ENCODE measurements at places on chromosomes 7 and 10.

DNA sequence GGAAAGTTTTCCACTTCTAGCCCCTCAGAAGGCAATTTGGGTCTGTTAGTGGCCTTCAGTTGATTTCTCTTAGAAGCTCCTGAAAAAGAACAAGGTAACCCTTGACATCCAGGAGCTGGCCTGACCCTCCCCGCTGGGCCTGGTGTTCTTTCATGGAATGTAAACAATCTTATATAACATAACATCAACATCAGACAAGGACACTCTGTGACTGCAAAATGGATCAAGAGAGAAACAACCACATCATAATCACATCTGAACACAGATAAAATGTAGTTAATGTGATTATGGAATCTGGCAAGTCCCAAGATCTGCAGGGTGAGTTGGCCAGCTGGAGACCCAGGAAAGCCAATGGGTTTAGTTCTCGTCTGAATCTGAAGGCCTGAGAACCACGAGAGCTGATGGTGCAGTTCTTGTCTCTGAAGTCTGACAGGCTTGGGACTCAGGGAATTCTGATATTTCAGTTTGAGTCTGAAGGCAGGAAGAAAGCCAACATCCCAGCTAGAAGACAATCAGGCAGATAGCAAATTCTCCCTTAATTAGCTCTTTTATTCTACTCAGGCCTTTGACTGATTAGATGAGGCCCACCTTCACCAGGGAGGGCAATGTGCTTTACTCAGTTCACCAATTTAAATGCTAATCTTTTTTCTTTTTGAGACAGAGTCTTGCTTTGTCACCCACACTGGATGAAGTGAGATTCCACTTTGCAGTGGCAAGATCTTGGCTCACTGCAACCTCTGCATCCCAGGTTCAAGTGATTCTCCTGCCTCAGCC lies 91.4 kb upstream of the NAMPT start:
- no peak for DNase-seq

- no peak for DNase-seq
Measured at GRCh38 chr10:87767253-87767652, 50.8 kb downstream of the ATAD1 start.

DNA sequence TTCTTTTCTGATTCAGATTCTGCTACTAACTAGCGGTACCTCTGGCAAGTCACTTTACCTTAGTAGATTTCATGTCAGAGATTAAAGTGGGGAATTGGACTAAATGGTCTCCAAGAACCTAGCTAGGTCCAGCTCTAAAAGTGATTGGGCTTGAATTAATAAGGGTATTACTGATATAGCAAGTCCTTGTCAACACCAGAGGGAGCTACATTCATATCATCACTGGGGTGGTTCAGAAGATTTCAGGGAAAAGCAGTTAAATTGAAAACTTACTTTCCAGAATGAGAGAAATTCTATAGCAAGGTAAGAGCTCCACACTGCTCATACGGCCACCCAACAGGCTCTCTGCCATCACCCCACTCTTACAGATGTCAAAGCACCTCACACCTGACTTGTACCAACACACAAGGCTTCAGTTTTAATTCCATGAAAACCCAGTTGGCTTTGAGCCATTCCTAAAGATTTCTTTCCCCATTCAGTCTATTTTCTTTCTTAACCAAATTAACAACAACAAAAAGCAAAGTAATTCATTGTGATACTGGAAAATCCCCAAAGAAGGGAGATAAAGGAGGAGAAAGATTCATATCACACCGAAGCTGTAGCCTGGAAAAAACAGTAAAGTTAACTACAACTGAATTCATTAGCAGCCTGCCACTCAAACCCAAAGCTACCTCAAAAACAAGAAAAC lies 38.0 kb upstream of the SPOCK2 start:
- DNase-seq, result peak; percentile 30

DNA sequence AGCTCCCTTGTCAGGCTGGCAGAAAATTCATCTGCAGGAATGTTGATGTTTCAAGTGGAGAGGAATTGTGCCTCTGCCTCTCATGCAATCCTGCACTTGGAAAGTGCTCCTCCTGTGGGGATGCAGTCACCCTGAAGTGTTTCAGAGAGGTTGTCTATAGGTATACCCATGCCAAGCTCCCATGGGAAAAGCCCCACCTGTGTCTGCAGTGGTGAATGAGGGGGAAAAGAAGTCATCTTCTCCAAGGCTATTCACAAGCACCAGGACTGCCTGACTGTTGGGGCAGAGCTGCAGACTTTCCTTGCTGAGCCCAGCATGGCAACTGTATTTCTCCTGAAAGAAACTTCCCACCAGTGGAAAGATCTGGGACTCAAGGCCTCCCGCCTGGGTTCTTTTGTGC lies 35.5 kb downstream of the GPR22 start:
- DNase-seq, result no peak

DNA sequence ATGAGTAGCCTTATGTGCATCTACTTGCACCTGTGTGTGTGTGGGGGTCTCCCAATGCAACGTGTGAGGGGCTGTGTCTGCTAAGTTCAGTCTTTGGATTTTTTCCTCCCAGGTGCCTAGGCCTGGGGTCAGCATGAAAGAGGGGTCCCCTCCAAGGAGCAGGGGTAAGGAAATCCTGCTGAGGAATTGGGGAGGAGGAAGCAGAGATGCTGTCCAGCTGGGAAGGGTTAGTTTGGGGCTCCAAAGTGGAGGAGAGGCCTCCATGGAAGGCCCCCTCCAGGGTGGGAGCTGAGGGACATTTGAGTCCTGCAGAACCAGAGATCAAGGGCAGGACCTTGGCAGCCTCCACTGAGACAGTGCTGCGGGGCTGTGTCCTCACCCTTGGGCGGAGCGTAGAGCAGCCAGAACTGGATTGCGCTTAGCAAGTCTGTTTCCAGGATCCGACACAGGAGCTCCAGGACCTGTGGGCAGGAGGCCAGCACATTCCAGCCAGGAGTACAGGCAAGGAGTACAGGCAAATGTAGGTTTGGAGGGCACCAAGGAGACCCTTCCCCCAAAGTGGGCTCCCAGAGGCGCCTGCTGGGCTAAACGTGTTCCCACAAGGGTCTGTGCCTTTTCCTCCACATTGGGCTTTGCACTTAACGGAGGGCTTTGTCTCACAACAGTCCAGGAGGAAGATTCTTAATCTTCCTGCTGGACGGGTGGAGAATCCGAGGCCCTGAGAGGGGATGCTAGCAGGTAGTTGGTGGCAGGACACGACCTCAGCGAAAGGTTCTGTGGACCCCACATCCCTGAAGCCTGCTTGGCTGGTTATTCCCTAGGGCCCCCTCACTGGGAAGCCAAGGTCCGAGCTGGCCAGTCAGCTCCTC lies 10.1 kb downstream of the TBATA start:
- DNase-seq, result no peak

- DNase-seq, result no peak
Measured at GRCh38 chr7:108294595-108294994, 161.6 kb downstream of the NRCAM start.

DNA sequence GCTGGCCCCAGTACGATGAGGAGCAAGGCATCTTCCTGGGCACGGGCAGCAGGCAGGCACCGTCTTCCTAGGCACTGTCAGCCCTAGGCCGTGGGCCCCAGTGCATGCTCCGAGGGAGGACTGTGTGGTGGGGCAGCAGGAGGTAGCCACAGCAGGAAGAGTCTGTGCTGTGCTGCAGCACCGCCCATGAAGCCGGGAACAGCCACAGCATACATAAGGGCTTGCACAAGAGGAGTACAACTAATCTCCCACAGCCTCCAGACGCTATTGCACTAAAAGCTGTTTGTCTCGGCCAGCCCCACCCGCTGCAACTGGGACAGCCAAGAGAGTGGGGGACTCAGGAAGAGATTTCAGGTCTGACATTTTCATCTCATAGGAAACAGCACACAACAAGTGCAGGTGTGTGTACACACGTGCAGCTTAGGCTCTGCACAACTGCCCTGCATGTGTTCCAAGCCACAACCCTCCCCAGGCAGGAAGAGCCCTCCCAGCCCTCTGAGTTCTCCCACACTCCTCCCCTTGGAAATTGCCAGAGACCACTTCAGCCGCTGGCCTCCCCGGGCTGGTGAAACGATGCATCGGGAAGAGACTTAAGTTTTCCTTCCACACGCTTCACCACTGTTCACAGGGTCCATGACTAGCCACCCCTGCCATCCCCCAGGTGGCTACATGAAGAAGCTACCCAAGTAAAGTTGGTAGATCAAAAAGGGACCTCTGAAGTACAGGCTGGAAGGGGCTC lies 88.1 kb upstream of the DDC start:
- DNase-seq, result no peak

DNA sequence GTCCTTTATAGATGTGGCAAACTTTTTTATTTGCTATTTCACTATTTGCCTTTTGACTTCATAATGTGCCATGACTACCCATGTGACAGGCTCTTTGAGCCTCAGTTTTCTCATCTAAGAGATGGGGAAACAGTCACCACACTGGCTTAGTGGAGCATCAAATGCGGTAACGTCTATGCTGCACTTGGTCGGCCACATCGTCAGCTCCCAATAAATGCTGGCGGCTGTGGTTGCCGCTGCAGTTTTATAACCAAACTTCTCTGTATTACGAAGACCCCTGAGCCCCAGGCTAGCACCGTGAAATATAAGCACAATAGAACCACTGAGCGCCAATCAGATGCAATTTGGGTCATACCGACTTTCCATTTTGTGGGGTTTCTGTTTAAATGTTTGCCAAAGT lies 56.2 kb downstream of the PARP12 start:
- DNase-seq, result no peak

- DNase-seq, result no peak
Measured at GRCh38 chr10:30861221-30861620, 170.4 kb downstream of the ZNF438 start.

DNA sequence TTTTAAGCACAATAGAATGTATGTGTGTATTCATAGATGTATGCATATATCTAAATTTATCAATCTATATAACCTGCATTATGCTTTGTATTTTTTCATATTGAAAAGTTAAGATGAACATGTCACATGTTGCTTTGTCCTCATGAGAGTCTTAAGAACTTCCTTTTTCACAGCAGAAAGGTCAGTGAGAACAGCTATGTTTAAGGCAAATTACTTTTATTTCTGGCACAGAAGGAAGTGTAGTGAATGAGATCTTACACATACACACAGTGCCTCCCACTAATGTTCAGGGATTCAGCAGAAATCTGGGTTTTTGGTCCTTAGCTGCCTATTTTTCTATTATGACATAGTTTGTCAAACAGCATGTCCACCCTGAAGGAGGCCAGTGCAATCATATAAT lies 134.8 kb downstream of the TMEM26 start:
- DNase-seq, result no peak

DNA sequence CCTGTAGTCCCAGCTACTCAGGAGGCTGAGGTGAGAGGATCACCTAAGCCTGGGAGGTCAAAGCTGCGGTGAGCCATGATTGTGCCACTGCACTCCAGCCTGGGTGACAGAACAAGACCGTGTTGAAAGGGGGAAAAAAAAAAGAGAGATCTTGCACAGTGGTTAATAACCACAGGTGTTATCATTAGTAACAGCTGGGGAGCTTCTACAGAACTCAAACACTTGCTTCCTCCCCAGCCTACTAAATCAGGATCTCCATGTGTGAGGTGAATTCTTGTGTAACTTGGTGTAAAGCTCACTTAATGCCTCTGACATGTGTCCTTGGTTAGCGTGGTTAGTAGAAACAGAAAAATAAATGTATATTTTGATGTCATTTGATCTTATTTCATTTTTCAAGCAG lies 43.9 kb upstream of the BMS1 start:
- no peak for DNase-seq

- no peak for DNase-seq
Measured at GRCh38 chr7:49580000-49580399, 193.4 kb upstream of the VWC2 start.

- DNase-seq, result no peak
Measured at GRCh38 chr10:78171633-78172400, 138.2 kb downstream of the RPS24 start.

DNA sequence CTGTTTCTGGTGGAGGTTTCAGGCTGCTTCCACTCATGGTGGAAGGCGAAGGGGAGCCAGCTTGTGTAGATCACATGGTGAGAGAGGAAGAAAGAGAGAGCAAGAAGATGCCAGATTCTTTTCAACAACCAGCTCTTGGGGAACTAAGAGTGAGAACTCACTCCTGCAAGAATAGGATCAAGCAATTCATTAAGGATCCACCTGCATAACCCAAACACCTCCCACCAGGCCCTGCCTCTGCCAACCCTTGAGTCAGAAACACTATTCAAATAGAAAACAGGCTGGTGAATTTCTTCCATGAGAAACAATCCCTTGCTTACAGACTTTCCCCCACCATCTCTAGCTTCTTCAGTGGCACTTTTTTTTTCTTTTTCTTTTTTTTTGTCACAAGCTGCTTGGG lies 317.2 kb downstream of the GPR158 start:
- DNase-seq, result no peak

- DNase-seq, result no peak
Measured at GRCh38 chr7:117762055-117762454, 111.2 kb downstream of the CTTNBP2 start.

GRCh38 chr7:140168816-140169215 lies 8.0 kb downstream of the KDM7A start:
- DNase-seq, result no peak

DNA sequence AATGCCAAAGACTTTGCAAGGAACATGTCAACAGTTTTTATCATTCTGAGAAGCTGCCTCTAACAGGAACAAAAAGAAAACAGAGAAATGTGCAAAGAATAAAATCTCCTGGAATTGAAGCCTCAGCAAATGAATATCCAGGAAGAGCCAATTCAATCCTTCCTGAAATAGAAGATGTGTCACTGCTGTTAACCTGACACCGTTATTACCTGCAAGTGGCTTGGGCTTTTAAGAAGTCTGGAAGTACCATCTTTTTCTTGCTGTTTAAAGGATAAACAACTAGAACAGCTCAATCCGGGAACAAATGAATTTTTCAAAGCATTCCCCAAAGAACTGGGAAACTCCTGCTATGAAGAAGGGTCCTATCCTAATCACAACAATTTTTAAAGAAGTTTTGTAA lies 434.8 kb downstream of the KCNMA1 start:
- no peak for DNase-seq

DNA sequence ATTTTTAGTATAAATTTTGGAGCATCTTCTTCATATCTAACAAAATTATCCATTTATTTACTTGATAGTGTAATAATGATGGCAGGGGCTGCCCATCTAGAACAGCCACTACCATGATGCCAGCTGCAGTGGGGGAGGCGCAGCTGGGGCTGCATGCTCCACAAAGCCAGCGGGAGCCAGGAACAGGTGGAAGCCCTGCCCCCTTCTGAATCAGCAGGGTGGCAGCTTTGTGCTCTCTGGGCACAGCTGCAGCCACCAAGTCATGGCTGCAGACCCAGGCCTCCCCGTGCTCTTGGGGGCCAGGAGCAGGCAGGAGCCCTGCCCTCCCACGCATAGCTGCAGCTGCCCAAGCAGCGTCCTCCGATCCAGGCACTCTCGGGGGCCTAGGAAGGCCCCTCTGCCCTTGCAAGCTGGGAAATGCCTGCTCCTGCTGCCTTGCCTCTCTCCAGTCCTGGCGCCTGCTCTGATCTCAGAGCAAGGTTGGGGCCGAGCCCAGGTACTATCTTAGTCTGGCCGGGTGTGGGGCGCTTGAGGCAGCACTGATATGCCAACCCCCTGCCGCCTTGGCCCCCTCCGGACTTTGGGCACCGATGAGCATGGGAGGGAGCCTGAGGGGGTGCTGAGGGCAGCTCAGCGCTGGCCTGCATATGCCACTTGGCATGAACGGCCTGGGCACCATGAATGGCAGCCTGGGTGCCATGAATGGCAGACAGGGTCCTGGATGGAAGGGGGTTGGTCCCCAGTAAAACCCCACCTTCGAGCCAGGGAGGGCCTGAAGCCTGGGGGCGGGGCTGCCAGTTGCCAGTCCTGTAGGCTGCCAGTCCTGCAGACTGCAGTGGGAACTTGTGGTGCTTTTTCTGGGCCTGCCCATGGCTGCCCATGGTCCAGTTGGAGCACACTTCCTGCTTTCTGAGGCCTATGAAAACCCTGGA lies 1110.8 kb upstream of the POT1 start:
- no peak for DNase-seq
